ENCODE measurements at places on chromosomes 12 and 14.

- no peak for DNase-seq
Measured at GRCh38 chr14:45298423-45299117, 45.6 kb upstream of the MIS18BP1 start.

- peak; percentile 21 for DNase-seq
Measured at GRCh38 chr12:98355322-98355721, 160.1 kb upstream of the TMPO start.

- no peak for DNase-seq
Measured at GRCh38 chr12:13816394-13816793, 165.0 kb downstream of the GRIN2B start.

DNA sequence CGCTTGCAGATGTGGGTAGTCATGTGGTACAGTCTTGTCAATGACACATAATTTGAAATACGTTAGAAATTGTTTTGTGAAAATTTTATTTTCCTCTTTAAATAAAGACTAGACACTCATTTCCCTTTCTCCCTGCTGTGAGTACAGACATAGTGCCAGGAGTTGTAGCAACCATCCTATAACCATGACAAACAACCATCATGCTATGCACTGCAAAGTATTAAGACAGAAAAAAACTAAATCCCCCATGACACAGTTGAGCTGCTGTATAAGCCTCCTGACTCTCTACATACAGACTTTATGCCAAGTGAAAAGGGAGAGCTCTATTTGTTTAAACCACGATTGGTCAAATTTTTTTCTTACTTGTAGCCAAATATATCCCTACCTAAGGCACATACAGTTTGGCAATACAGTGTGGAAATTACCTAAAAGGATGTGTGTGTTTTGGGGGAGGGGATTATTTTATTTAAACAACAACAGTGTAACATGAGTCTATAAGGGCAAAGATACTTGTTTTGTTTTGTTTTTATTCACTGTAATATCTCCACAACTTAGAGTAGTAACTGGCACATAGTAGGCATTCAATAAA, 45.0 kb upstream of the KRR1 start:
- DNase-seq = no peak

- peak; percentile 37 for DNase-seq
Measured at GRCh38 chr14:63343878-63344277, 25.1 kb upstream of the GPHB5 start.

- DNase-seq = no peak
Measured at GRCh38 chr14:49056021-49056420, 530.2 kb downstream of the RPS29 start.

GRCh38 chr14:59483819-59484638, at the start of the genes JKAMP and L3HYPDH:
JKAMP (plus strand) TSS chr14:59484517; CDS start chr14:59484590, 73 bp downstream.
L3HYPDH (minus strand) TSS chr14:59484408; CDS start chr14:59484316, 92 bp downstream.
- DNase-seq = peak; percentile 93

DNA sequence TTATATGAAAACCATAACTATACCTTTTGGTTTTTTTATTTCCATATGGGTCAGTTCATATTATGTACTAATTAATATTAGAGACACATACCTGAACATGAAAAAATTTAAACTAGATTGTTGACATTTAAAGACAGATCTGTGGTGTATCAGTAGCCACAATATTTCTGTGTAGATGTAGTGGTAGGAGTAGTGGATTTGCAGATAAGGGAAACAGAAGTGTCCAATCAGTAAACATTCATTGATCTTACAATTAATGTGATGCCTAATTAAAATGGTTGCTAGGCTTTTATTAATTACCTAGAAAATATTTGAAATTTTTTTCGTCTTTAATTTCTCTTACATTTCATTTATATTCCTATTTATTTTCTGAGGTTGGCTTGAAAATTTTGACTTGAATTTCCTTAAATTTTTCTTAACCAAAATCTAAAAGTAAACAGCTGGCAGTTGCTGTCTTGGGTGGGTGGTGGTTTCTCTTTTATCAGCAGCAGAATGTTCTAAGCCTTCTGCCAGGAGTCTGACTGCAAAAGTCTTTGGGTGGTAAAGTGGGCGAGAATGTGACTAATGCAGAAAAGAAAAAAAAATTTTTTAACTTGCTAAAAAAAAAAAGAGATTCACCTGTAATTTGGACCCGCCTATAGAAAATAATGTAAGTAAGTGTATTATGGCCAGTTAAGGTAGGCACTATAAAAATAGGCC, 2.4 kb downstream of the FGFR1OP2 start:
- no peak for DNase-seq

- no peak for DNase-seq
Measured at GRCh38 chr12:102776041-102776440, 141.0 kb downstream of the PAH start.

GRCh38 chr12:131559517-131560516, 151.1 kb upstream of the SFSWAP start:
- peak; percentile 18 for DNase-seq

GRCh38 chr12:121159467-121160307, 27.0 kb downstream of the P2RX7 start:
- DNase-seq = no peak

Data from HT1080 (cell line).